Stimulated activated CD8-positive, alpha-beta memory T cell treated with anti-CD3 and anti-CD28 coated beads, Interleukin-15, amount 100 ng/mL, for 4 hours (primary cell): ENCODE measurements at places on chromosomes 3 and 15.

DNA sequence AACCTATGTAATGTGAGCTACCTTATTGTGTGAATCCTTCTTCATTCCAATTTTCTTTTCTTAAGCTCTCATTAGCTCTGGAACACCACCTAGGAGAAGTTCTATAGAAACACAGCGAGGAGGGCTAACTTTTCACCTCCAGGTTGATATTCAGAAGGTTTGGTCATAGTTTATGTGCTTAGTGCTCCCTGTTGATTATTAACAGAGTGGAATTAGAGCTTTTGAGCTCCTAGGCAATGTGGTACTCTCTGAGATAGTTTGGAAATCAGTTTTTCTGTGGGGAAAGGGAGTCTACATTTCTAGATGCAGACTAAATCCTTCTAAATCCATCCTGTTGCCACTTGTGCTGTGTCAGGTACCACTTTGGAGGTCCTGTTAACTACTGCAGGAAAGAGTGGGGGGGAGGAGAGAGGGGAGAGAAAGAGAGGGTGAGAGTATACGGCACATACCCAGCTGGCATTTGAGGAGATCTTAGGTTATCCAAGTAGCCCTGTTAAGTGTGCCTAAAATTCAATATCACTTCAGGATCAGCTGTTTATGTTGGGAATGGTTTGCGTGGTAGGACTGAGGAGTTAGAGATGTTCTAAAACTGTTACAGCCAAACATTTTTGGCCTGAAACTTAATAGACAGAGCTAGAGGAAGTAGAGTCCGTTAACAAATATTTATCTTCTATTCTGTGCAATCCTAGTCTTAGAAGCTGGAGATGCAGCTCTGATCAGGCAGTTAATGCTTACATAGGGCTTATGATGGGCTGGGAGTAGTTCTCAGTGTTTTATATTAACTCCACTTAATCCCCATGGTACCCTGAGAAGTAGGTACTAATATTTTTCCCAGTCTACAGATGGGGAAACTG, 117.5 kb upstream of the PROK2 start:
- DNase-seq, result no peak

- DNase-seq, result no peak
Observed at GRCh38 chr3:68666429-68667136, 265.8 kb downstream of the TAFA4 start.

DNA sequence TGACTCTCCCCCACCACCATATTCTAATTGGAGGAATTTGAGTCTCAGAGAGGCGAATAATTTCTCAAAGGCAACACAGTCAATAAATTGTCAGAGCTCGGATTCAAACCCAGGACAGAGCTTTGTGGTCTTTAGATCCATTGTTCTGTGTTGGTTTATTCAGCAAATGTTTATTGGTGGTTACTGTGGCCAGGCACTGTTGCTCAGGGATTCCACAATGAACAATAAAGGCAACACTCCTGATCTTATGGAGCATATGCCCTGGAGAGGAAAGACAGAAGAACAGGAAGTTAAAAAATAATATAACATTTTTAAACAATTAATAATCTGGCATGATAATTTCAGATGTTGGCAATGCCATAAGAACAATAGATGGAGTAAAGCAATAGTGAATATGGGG, 291.7 kb upstream of the NR2E3 start:
- no peak for DNase-seq

- no peak for DNase-seq
Observed at GRCh38 chr3:113304102-113304501, 92.7 kb downstream of the BOC start.

- no peak for DNase-seq
Observed at GRCh38 chr15:67150023-67150860, 84.8 kb downstream of the SMAD3 start.

GRCh38 chr3:57948080-57948671, 60.0 kb upstream of the FLNB start:
- no peak for DNase-seq

DNA sequence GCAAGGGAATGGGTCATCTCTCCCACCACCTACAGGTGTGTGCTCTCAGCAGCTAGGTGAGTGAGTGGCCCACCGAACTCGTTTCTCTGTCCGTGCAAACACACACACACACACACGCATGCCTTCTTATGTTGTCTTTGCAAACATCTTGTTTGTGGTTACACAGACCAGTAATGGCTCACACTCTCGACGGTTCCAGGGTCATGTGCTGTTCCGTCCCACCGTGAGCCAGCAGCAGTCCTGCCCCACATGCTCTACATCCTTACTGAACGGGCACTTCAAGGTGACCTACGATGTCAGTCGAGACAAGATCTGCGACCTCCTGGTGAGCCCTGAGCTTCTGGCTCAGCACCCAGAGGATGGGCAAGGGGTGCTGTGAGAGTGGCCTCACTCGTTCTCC, 4.3 kb downstream of the ITIH1 start:
- no peak for DNase-seq

- DNase-seq, result no peak
Observed at GRCh38 chr3:99439892-99440291, 198.5 kb upstream of the COL8A1 start.

- DNase-seq, result no peak
Observed at GRCh38 chr3:57176045-57176444, 10.9 kb upstream of the IL17RD start.

GRCh38 chr3:26712211-26713026, 89.8 kb downstream of the LRRC3B start:
- no peak for DNase-seq

- DNase-seq, result no peak
Observed at GRCh38 chr15:59801649-59802048, 112.5 kb upstream of the BNIP2 start.

- DNase-seq, result no peak
Observed at GRCh38 chr15:56058986-56059385, 65.6 kb upstream of the NEDD4 start.

DNA sequence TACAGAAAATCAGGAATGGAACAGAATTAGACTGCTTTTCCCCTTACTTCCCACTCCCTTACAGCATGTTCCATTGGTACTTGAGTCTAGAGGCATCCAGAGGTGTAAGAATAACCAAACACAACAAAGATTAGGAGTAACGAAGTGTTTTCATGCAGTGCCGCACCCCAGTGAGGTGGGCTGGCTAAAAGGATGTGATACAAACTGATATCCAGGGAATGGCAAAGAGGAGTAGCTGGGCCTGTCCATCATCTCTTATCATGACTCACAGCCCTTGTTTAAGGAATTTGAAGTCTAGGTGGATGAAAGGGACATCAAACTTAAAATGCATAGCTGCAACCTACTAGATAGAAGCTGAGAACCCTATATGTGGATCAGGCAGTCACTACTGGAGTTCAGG, 16.4 kb downstream of the SCG5 start:
- DNase-seq, result no peak

DNA sequence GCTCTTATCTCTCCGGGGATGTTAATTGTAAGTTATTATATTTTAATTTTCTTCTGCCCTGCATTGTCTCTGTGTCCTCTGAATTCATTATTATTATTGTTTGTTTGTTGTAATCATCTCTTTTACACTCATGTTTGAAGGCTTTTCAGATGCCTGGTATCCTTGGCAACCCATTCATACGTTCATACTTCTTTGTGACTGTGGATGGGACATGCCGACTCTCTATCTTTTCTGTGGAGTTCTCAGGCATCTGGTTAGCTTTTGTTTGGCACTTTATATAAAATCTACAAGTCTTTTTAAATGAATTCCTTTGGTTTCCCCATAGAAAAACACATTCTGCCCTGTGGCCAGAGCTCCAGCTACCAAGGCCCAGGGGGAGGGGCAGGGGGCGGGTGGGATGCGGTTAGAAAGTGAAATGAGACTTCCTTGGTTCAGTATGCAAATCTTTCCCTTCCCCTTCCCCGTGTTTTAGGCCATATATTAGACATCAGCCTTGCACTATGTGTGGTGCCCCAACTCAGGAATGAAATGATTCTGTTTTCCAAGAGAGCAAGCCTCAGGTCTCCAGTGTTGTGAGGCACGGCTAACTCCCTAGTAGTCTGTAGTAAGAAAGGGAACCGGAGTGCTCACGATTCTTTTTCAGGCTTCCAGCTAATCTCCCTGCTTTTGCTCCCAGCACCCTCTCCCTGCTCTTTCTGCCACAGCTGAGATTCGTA, 79.2 kb downstream of the SST start:
- no peak for DNase-seq

DNA sequence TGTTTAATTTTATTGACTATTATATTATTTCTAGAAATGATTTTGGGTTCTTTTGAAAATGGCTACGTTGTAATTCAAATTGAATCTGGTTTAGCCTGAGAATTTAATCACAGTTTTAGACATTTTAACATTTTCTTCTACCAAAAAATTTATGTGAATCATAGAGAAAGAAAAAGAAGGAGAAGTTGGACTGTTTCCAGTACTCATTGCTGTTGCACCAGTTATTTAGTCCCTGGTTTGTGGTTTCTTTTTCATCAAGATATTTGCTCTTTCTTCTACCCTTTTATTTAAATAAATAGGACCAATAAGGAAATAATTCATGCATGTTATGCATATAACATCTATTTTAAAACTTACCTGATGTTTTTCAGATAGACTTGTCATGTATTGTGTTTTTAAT, 1337.1 kb downstream of the ROBO1 start:
- DNase-seq, result no peak
